ENCODE measurements at places on chromosomes 1 and 21.
A peak's percentile ranks its signal among the peaks of the same experiment; 100 is the strongest.

DNA sequence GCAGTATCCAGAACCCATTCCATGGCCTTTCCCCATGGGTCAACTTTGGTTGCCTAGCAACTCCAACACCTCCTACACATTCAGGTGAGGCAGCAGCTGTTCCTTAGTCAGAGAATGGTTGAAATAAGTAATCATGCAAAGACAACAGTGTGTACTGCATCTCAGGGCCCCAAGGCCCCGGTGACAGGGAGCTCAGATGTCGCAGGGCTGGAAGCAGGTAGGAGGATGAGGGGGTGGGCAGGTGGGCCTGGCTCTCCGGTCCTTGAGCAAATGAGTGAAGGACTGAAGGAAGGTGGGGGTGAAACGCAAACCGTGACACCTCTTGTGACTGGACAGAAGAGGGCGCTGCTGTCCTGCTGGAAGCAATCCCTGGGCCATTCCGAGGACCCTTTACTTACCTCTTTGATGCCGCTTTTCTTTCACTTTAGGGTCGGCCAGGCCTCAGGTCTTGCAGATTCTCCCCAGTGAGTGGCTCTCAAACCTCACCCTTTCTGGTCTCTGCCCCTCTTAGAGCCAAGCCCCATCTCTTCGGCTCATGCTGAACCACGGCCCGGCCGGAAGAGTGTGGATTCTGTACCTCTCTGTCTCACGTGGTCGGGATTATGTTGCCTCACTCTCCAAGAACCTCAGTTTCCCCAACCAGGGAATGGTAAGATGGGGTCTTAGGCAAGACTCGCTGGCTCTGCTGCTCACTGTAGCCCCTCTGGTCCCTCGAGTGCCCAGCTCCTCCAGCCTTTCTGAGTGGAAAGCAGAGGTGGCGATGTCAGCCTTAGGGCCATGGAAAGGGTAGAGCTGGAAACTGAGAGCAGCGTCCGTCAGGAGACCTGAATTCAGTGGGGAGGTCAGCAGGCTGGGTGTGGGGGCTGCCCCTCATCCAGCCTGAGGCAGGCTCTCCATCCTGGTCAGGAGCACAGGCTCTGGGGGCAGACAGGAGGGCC is 5.6 kb upstream of the KCNA10 start:
- DNase-seq: peak; percentile 34

GRCh38 chr1:160103658-160104408 is 5.4 kb upstream of the IGSF8 start:
- DNase-seq: no peak

- DNase-seq: no peak
Measured at GRCh38 chr1:205630241-205630640, 1.6 kb downstream of the ELK4 start.

DNA sequence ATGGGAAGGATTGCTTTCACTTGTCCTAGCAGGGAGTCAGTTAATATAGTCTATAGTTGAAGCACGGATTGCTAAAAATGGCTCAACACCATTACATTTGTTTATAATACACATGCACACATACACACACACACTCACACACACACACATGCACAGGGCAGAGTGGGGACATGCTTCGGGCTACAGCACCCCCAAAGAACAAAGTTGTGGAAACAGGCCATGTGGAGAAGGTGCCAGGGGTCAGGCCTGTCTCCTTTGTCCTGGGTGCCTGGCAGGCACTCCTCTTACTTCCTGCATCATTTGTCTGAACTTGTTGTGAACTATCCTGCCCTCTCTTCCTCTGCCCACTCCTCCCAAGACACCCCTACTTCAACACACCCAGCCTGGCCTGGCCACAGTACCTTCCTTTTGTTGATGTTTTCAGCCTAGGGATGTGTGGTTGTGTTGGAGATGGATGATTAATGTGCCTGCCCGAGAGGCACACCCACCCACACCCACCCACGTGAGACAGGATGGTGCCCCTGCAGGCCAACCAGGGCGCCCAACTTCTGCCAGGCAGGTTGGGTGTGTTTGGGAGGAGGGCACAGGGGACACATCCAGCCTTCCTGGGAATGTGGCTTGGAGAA is 17.5 kb downstream of the RASSF5 start:
- DNase-seq: no peak

DNA sequence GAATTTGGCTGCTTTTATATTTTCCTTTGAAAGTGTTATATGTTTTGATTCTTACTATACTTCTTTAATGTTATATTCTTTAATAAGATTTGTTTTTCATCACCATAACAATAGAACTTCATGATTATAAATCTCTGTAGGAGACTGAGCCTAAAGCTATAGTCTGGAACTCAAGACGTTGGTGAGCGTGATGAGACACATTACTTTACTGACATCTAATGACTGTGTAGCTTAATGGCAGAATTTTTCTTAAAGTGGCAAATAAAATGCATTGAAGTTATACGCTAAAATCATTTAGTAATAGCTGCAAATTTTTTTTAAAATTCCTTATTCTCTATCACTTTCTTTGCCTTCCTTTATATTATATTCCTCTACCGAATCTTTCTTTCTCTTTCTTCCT is 56.1 kb upstream of the HAO2 start:
- DNase-seq: no peak

DNA sequence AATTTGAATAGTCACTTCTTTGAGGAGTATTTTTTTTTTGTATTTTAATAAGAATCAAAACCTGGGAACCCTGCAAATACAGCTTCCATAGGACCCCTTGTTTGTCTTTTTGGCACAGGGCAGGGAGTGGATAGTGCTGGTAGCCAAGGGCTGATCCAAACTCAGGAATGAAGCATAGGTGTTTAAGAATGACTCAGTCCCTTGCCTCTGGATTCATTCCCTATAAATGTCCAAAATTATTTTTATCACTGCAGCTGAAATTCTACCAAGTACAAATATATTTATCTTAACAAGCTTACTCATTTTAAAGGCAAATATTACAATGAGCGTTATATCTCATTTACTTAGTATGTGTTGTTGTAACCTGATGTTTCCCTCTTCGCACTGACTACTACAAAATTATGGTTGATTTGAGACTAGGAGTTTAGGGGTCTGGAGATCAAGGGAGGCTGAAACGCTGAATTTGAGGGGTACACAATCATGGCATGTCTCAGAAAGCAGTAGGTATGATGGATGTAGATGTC is 278.6 kb upstream of the LYPLAL1 start:
- DNase-seq: no peak
